Renal pelvis (tissue), 12 donors: ENCODE measurements at places on chromosomes 12 and 14. TPM values are rescaled to one million over a fixed set of nuclear protein-coding genes. Genes with fewer than 3 reads are reported as not detected.

TEX22 gene
- polyA plus RNA-seq: 3.6 TPM

FBLN5 gene
- polyA plus RNA-seq: 166 TPM

MAP1LC3B2 gene
- 8.1 TPM for polyA plus RNA-seq

REM2 gene
- polyA plus RNA-seq: 1.9 TPM

ANKRD33 gene
- polyA plus RNA-seq: 0.14 TPM

SLC25A47 gene
- polyA plus RNA-seq: not detected

FAM186B gene
- 3.9 TPM for polyA plus RNA-seq

PKP2 gene
- polyA plus RNA-seq: 21.0 TPM

- DNase-seq: no peak
Observed at GRCh38 chr12:104319918-104320626, 16.5 kb downstream of the EID3 start.

DNA sequence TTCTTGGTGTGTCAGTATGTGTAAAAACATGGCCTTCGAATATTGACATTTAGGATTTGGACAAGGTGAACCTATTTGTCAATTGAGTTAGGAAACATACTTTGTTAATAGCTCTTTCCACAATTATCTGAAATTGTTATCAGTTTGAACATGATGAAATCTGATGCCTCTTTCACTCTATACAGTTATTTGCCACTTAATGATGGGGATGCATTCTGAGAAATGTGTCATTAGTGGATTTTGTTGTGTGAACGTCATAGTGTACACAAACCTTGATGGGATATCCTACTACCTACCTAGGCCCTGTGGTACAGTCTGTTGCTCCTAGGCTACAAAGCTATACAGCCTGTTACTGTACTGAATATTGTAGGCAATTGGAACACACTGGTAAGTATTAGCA is 4.8 kb downstream of the TULP3 start:
- DNase-seq: no peak

- DNase-seq: no peak
Observed at GRCh38 chr12:49462083-49462744, 76.6 kb upstream of the KCNH3 start.

GRCh38 chr12:26678697-26679660 is 154.0 kb downstream of the ITPR2 start:
- DNase-seq: no peak

GRCh38 chr14:22561661-22562579 is 27.1 kb downstream of the DAD1 start:
- DNase-seq: no peak

- DNase-seq: no peak
Observed at GRCh38 chr12:29054858-29055663, 94.0 kb upstream of the FAR2 start.

GRCh38 chr12:62694116-62694515 is 227.5 kb downstream of the MON2 start:
- no peak for DNase-seq

- no peak for DNase-seq
Observed at GRCh38 chr12:57846285-57846576, 298 bp downstream of the CTDSP2 start.

- no peak for DNase-seq
Observed at GRCh38 chr12:47817272-47818006, 2.3 kb downstream of the HDAC7 start.

DNA sequence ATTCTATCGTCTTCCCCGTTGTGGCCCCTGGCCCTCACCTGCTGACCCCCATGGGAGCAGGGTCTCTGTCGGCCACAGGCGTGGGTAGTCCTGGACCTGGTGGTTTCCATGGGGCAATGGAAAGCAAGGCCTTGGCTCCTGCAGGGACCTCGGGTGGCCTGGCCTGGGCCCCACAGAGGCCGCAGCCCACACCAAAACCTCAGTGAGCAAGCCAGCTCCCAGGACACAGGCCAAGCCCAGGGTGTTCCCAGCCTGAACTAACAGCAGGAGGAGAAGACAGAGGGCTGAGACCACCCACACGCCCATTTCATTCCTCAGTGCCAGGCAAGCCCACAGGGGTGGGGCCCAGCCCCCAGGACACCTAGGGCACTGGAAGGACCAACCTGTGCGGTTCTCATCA is 16.9 kb downstream of the ABCB9 start:
- DNase-seq: no peak

- DNase-seq: peak; percentile 30
Observed at GRCh38 chr14:74852922-74853530, 22.9 kb downstream of the PROX2 start.

- no peak for DNase-seq
Observed at GRCh38 chr14:51821822-51822221, 38.6 kb upstream of the GNG2 start.

GRCh38 chr12:23221926-23222325 is 597.0 kb downstream of the ETNK1 start:
- DNase-seq: no peak

GRCh38 chr12:52399756-52400155 is 6.4 kb downstream of the KRT82 start:
- no peak for DNase-seq

DNA sequence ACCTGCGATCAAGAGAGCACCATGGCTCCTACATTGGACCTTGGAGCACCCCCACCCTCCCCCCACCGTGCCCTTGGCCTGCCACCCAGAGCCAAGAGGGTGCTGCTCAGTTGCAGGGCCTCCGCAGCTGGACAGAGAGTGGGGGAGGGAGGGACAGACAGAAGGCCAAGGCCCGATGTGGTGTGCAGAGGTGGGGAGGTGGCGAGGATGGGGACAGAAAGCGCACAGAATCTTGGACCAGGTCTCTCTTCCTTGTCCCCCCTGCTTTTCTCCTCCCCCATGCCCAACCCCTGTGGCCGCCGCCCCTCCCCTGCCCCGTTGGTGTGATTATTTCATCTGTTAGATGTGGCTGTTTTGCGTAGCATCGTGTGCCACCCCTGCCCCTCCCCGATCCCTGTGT is 1.8 kb upstream of the RNU7-1 start:
- DNase-seq: no peak

DNA sequence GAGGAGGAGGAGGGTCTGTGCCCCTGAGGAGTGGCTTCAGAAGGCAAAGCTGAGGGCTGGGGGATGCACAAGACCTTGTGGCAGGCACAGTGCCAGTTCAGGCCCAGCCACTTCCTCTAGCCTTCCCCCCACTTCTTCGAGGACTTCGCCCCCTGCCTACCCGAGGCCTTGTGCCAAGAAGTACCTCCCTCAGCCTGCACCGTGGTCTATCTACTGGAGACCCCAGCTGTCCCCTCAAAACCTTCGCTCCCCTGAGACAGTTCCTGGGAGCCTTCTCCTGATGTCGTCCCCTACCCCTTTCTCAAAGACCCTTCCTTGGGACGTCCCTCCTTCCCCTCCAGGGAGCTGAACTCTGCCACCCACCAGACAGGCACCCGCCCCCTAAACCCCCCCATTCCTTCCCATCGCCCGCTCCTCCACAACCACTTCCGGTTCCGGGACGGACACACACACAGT is 604 bp downstream of the ZNF384 start:
- peak; percentile 39 for DNase-seq

DNA sequence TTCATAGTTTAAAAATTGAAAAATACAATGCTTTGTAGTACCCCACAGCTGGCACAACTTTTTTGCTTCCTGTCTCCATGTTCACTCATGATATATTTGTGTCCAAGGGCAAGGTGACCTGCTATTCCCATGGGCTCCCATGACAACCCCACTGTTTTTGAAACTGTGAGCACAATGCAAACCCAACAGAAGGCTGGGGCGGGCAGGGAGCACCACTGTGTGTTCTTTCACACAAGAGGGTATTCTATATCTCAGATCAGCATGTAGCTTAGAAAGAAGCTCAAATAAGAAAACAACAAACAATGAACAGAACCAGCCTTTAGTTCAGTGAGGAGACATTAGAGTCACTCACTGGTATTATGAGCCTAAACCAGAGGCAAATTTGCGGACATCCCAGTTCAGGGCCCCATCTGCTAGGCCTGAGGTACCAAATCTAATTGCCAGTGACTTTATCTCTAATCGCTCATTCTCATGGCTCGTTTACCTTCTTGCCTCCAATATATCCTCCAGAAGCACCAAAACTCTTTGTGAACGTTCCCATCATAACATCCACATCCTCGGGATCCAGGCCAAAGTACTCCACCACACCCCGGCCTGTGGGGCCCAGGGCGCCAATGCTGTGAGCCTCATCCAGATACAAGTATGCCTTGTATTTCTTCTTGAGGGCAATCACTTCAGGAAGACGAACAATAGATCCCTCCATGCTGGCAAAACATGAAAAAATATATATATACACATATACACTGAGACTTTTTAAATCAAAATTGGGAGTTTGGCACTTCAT is 56.4 kb upstream of the ISM2 start:
- no peak for DNase-seq

DNA sequence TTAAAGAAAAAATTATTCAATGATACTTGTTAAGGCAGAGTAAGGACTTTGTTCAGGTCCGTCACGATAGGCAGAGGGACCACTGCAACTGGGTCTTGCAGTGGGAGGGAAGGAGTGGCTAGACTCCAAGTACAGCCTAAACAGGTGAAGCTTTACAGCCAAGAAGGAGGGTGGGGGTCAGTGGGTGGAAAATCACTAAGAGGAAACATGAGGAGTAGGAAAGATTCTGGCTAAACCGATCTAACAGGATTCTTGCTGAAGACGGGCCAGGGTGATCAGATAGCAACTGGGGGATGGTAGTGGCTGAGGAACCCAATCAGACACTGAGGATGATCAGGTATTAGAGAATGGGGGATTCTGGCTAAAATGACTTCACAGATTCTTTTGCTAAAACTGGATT is 100.2 kb downstream of the TTC7B start:
- no peak for DNase-seq

- DNase-seq: no peak
Observed at GRCh38 chr12:25254271-25254880, 3.6 kb upstream of the KRAS start.

- no peak for DNase-seq
Observed at GRCh38 chr12:43824207-43824775, 11.6 kb upstream of the TMEM117 start.

GRCh38 chr14:55103005-55103640 is 25.9 kb upstream of the LGALS3 start:
- DNase-seq: peak; percentile 51

DNA sequence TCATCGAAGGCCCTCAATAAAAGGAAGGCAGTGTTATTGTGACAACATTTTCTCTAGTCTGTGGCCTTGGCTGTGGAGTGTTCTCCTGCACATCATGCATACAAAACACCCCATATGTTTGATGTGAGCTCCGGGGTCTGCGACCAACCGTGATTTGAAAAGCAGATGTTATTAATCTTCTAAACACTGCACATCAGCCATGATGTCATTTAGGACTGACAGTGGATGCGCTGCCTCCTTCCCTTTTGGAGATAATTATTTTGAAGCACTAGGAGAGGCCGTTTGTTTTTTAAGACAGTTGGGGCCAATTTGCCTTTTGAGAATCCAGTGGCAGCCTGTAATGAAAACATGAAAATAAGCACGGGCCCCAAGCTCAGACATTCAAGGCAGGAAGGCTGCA is 1041.6 kb downstream of the BCL11B start:
- DNase-seq: no peak
